ENCODE measurements at places on chromosomes 5 and 9.

- no peak for DNase-seq
These were observed 56.4 kb downstream of the SNX18 start for GRCh38 chr5:54573812-54574489.

DNA sequence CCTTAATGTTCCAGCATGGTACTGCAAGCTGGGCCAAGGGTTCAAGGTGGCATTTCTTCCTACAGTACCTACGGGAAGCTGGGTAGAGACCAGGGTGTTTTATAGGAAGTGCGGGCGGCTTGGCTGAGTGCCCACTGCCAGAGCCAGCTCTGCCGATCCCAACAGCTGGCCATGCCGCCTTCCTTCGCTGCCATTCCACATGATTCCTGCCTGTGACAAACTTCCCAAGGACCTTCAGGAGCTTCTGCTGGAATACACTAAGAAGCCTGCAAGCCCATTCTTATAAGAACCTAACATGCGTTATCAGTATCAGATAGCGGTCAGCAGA, 22.0 kb downstream of the MYO10 start:
- DNase-seq: no peak

GRCh38 chr5:123951582-123951977, 439.6 kb downstream of the CSNK1G3 start:
- DNase-seq: peak; percentile 72

- DNase-seq: no peak
These were observed 72.8 kb downstream of the NUP214 start for GRCh38 chr9:131198041-131198715.

GRCh38 chr5:89232139-89232603, 349.2 kb upstream of the MEF2C start:
- no peak for DNase-seq

GRCh38 chr5:56681346-56681745, 134.0 kb upstream of the MAP3K1 start:
- no peak for DNase-seq

- no peak for DNase-seq
These were observed 35.3 kb upstream of the HSPA9 start for GRCh38 chr5:138610415-138610917.

- no peak for DNase-seq
These were observed 41.5 kb downstream of the CACNA1B start for GRCh38 chr9:137919095-137919465.
